ENCODE measurements at places on chromosomes 16 and 17. TPM values are rescaled to one million over a fixed set of nuclear protein-coding genes. Genes with fewer than 3 reads are reported as not detected.

Gene ABCA6
- total RNA-seq: 0.27 TPM

Gene B4GALNT2
- not detected for total RNA-seq

Gene HS3ST3B1
- total RNA-seq: 4.6 TPM

Gene ITGAD
- total RNA-seq: not detected

Gene AOC3
- 0.27 TPM for total RNA-seq

Gene CDH15
- not detected for total RNA-seq

Gene ASPHD1
- 0.27 TPM for total RNA-seq

Gene SLC47A1
- total RNA-seq: under 0.01 TPM

Gene ZP2
- total RNA-seq: not detected

Gene CX3CL1
- total RNA-seq: under 0.01 TPM

GRCh38 chr17:72338847-72339790, 218.3 kb downstream of the SOX9 start:
- no peak for DNase-seq

GRCh38 chr17:19495828-19496528, 37.7 kb upstream of the SLC47A1 start:
- no peak for DNase-seq

- DNase-seq: no peak
Observed at GRCh38 chr17:41535764-41536481, 7.8 kb upstream of the KRT19 start.

- DNase-seq: no peak
Observed at GRCh38 chr16:65244787-65245186, 122.9 kb upstream of the CDH11 start.

DNA sequence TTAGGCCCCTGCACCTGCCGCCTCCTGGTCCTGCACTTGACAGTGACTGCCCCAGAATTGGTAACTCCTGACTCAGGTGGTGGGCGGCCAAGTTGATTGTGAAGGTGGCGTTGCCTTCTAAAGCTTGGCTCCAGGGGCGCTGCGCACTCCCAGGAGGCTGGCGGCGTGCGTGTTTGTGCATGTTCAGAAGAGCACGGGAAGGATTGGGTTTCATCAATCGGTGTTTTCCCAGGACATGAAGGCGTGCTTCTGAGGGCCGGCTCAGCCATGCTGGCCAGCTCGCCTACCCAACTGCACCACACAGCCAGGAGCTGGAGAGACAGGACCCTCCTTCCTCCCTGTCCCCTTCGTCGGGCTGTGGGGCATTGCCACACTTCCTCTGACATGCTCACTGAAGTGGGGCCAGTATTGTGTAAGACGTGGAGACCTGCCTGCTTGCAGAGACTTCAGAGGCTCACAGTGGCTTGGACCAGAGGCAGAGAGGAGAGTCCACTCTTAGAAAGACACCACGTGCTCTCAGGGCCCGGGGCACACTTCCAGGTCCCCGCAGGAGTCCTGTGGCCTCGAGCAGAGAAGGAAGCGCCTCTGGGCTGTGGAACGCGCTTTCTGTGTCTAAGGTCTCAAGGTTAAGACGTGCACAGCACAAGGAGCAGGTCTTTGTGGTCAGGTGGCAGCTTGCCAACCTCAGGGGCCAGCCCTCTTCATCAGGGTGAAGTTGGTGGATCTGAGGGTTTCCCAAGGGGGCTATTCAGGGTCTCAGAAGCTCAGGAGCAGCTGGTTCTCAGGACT, 2.8 kb downstream of the RAB40C start:
- no peak for DNase-seq

DNA sequence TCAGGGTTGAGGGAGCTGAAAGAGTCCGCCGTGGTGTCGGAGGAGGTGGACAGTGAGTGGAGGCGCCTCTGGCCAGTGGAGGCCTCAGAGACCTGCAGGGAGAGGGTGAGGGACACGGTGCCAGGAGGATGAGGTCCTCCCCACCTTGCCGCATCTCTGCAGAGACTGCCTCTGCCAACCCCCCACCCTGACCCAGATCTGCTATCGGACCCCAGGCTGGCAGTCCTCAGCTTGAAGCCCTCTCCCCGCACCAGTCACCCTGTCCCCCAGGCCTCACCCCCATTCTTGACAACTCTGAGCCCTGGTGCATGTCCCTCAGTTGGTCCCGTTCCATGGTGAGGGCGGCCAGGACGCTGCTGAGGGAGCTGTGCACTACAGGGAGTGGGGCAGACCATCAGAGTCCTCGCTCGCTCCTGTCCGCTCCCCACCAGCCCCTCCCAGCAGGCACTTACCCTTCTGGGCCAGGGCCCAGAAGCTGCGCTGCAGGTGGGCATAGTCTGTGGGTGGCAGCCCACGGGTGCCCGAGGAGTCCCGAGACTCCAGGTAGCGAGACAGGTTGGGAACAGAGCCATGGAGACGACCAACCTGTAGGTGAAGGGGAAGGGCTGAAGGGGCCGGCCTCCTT, 5.4 kb downstream of the OSBPL7 start:
- DNase-seq: no peak

DNA sequence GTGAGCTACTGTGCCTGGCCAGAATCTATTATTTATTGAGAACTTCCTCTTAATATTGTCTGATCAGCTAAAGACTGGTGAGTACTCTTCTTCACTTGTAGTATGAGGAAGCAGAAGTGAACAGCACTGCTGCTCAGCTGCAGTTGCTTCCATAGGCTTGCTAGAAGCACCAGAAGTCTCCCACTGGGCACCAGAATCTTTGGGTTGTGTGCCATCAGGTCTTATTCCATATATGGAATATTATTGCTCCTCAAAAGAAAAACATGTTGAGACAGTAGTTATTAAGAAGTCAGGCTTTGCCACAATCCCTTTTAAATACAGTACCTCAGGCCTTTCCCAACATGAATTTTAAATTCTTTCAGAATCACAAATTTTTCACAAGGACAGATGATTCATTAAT, 17.2 kb downstream of the SNTB2 start:
- DNase-seq: no peak

GRCh38 chr17:6043405-6043804, 26.8 kb upstream of the WSCD1 start:
- DNase-seq: no peak

DNA sequence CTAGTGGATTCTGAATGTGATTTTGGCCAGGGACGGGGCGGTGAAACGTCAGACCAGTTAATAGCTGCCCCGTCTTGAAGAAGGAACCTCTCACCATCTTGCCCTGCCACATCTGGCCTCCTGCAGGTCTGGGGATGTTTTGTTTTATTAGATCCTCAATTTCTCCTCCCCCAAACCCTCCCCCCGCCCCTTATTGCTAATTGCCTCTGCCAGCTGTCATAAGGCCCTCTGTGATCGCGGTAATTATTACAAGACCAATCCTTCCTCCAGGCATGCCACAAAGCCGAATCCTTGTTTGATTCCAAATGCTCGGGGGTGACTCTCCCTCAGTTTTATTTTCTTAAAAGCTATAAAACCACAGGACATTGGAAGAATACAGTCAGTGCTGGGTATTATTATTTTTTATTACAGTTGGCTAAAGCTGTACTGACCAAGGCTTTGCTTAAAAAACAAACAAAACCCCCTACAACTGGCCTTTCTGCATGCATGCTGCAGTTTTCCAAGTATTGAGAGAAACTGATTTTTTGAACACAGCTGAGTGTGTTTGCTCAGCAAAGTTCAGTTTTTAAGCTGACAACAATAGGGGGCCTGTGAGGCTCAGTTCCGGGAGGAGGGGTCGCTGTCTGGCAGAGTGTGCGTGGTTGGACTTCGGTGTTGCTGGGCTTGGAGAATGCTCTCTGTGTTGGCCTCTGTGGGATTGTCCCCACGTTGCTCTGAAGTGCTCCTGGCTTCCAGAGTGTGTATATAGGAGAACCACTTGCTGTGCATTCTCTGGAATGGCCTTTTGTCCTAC, 1.7 kb downstream of the KSR1 start:
- peak; percentile 55 for DNase-seq

GRCh38 chr16:67884684-67885083, at the start of gene NRN1L:
NRN1L (plus strand) TSS chr16:67884885; CDS start chr16:67884904, 19 bp downstream.
- DNase-seq: no peak

DNA sequence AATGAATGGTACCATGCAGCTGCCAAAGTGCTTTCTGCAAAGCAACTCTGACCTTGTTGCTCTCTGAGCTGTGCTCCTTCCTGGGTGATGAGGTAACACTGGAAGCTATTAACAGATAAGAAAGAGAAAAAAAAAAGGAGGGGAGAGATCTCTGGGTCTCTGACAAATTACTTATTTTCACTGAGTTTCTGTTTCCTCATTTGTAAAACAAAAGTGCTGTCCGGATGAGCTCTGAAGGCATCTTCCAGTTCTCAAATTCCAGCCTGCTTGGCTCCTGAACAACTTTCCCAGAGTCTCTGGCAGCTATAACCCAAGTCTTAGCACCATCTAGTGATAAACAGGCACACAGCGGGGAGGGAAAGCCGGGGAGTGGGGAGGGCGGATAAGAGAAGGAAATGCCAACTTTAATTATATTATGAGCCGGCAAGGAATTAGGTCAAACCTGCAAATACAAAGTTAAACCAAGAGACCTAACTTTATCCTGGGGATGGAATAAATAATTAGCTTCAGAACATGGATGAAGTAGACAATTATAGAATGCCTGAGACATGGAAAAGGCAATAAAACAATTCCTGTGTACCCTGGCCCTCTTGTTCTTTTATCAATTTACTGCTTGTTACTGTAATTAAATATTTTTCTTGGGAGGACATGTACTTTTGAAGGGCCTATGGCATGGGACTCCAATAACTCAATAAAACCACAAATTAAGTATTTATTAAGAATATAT, 61.3 kb upstream of the KIFC3 start:
- peak; percentile 42 for DNase-seq

- DNase-seq: no peak
Observed at GRCh38 chr17:58252141-58252540, 13.8 kb downstream of the LPO start.

- no peak for DNase-seq
Observed at GRCh38 chr16:89133457-89134127, 38.0 kb upstream of the CDH15 start.

DNA sequence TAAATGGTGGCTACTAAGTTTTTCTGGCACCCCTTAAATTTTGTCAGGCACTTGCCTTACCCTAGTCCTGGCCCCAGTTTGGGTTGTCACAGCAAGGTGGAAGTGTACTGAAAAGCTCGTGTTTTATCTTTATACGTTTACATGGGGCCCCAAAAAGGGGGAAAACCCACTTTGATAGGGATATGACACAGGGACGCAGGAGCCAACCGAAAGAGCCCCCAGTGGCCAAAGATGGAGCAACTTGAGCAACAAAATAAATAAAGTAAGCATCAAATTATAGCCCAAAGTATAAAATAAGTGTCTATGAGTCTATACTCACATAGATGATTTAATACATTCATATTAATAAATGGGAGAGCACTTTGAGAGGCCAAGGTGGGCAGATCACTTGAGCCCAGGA, 5.0 kb upstream of the CETP start:
- no peak for DNase-seq

DNA sequence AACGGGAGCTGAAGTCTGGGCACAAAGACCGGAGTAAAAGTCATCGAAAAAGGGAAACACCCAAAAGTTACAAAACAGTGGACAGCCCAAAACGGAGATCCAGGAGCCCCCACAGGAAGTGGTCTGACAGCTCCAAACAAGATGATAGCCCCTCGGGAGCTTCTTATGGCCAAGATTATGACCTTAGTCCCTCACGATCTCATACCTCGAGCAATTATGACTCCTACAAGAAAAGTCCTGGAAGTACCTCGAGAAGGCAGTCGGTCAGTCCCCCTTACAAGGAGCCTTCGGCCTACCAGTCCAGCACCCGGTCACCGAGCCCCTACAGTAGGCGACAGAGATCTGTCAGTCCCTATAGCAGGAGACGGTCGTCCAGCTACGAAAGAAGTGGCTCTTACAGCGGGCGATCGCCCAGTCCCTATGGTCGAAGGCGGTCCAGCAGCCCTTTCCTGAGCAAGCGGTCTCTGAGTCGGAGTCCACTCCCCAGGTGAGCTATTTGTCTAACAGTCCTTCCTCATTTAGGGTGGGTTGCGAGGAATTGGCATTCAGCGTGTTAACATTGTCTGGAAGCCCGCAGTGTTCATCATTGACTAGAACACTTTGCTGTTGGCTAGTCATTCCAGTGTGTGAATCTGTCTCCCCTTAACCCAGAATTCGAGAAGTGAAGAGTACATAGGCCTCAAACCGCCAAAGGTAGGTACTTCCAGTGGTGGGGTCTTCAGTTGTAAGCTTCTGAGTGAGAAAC, 1.5 kb downstream of the CDK12 start:
- peak; percentile 8 for DNase-seq

GRCh38 chr16:75216127-75216526, 2.7 kb upstream of the CTRB1 start:
- no peak for DNase-seq

DNA sequence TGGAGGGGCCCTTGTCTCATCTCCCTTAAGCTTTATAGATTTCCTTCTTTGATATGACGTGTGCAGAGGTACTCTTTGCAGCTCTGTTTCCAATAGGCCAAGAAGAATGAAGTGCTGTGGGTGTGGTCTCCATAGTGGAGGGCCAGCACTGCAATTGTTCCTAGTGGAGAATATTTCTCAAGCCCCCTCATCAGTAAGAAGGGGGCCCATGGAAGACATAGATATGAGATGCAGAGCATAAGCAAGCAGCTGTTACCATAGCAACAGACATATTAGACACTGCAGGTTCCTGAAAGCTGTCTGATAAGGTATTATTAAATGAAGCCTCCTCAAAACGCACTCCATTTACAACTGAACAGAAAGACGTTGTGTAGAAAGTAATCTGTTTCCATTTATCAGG, 240.7 kb downstream of the ZFHX3 start:
- no peak for DNase-seq

- no peak for DNase-seq
Observed at GRCh38 chr16:68825427-68825826, 17.9 kb upstream of the TANGO6 start.

- DNase-seq: no peak
Observed at GRCh38 chr17:20257008-20257407, 210.3 kb downstream of the LGALS9B start.

GRCh38 chr16:69465881-69466280, 41.5 kb downstream of the CYB5B start:
- DNase-seq: no peak

DNA sequence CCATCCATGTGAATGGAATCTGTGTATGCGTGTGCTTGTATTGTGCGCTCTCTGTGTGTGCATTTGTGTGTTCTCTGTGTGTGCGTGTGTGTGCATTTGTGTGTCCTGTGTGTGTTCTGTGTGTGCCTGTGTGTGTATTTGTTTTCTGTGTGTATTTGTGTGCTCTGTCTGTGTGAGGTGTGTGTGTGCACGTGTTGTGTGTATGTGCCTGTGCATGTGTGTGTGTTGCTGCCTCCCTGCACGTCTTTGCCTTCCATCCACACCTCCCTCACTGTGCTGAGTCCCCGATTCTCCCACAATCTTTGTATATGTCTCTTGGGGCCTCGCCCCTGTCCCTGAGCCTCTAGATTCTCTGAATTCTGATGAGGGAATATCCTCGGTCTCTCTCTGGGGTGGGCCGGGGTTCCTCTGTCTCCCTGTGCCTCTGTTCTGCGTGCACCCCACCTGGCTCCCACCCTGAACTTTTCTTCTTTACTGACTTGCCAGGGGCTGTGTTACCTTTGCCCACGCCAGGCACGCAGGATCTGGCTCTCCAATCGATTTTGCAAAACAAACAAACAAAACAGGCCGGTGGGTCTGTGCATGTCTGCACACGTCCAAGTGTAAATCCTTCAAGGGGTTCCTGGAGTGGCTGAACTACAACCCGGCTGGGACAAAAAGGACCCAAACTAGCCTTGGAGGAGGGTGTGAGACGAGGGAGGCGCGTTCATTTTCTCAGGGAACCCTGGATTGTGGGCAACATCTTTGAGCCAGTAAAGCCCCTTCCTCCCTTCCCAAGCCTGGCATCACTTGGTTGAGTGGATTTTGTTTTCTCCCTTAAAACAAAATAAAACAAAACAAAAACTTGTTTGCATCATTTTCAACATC, 8.1 kb upstream of the FOXF1 start:
- DNase-seq: no peak

GRCh38 chr16:11010575-11011221, 66.3 kb downstream of the CLEC16A start:
- no peak for DNase-seq

GRCh38 chr16:6600167-6600566, 732.5 kb upstream of the RBFOX1 start:
- no peak for DNase-seq
